GM13976 (cell line): ENCODE measurements at places on chromosomes 3 and 15.

DNA sequence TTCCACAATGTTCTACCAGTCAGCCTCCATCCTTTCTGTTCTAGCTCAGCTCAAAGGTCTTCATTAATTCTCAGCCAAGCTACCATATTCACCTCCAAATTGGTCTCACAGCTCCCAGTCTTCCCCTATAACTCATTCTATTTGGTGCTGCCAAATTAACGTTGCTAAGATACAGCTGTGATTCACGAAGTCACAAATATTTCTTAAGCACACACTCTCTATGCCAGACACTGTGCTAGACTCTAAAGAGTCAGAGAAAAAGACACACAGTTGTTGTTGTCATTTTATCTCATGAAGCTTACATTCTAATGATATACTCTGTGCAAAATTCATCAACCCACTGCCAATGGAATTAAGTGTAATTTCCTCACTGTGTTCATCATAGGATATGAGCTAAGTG, 102.8 kb downstream of the FRMD5 start:
- DNase-seq = no peak

DNA sequence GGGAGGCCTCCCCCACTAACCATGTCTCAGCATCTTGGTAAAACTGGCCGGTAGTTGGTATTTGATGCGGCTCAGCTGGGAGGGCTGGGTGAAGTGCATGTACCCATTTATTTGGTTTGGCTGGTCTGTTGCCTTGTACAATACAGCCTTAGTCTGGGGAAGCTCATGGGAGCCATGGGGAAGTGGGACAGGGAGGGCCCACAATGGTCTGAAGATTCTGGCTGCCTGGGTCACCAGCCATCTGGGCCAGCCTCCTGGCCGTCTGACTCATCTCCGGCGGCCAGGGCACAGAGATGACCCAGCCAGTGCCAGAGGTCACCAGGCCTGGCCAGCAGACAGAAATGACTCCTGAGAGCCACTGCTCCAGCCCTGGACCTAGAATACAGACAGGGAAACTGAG, 51.6 kb upstream of the SMAD6 start:
- DNase-seq = no peak

- DNase-seq = no peak
These were observed 12.2 kb downstream of the GBE1 start for GRCh38 chr3:81749265-81749664.

DNA sequence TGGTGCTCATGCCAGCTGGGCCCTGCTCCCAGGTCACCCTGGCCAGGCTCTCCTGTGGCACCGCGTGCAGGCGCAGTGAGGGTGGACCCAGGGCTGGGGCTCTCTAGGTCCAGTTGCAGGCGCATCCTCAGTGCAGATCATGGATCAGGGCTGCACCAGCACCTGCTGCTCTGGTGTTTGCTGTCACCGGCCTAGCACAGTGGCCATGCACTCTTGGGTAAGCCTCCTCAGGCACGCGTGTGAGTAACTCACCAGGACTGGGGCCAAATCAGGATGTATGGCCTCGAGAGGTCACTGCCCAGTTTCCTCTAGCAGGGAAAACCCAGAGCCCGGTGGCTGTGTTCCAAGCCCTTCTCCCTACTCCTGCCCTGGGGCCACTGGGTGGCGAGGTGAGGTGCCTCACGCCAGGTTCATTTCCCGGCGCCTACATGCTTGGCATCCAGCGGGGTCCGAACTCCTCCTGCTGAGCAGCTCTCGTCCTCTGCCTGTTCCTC, 45.5 kb upstream of the SLC41A3 start:
- DNase-seq = no peak

- no peak for DNase-seq
These were observed 1.0 kb downstream of the ATP2C1 start for GRCh38 chr3:130894986-130895280.

DNA sequence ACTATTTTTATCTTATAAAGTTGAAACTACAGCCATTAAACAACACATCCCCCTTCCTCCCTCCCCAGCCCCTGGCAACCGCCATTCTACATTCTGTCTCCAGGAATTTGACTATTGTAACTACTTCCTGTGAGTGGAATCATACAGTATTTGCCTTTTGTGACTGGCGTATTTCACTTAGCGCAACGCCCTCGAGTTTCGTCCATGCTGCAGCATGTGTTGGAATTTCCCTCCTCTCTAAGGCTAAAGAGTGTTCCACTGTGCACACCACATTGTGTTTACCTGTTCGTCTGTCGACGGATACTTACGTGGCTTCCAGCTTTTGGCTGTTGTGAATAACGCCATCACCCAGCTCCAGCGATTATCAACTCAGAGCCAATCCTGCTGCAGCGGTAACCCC, 52.0 kb upstream of the DLG1 start:
- no peak for DNase-seq

- DNase-seq = no peak
These were observed 632.3 kb upstream of the NR2F2 start for GRCh38 chr15:95698230-95698629.
